ENCODE measurements at places on chromosomes 7 and 10.

GRCh38 chr10:90179696-90180407, 478.5 kb downstream of the KIF20B start:
- no peak for DNase-seq

- no peak for DNase-seq
Measured at GRCh38 chr7:155939350-155939749, 127.1 kb upstream of the SHH start.

DNA sequence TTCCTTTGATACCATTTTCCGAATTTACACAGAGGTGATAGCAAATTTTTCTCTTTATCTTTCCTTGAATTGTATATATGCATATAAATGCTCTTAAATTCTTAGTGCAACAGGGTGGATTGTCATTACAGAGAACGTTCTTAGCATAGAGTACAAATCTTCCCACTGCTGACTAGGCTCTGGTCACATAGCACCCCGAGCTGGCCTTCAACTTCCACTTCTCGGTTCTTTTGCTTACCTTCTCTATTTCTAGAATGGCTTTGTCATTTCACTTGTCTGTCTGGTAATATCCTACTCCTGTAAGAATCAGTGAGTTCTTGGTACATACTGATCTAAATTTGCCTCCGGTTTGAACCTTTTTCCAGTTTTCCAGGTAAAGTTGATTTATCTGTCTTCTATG, 13.4 kb downstream of the ADIRF start:
- no peak for DNase-seq

DNA sequence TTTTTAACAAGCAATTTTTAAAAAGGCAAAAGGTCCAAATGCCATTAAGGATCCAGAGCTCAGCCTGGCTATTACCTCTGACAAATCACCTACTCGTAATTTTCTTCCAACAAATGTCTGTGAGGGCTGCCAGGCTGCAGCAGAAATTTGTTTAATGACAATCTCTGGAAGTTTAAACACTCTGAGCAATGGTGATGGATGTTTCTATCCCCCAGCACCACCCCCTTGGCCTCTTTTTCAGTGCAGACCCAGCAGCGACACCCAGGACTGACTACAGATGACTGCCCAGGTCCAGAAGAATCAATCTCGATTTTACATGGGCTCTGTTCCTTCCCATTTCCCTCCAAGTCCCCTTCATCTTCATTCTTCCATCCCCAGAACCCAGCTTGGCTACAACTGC, 201.4 kb upstream of the AOAH start:
- DNase-seq: no peak

DNA sequence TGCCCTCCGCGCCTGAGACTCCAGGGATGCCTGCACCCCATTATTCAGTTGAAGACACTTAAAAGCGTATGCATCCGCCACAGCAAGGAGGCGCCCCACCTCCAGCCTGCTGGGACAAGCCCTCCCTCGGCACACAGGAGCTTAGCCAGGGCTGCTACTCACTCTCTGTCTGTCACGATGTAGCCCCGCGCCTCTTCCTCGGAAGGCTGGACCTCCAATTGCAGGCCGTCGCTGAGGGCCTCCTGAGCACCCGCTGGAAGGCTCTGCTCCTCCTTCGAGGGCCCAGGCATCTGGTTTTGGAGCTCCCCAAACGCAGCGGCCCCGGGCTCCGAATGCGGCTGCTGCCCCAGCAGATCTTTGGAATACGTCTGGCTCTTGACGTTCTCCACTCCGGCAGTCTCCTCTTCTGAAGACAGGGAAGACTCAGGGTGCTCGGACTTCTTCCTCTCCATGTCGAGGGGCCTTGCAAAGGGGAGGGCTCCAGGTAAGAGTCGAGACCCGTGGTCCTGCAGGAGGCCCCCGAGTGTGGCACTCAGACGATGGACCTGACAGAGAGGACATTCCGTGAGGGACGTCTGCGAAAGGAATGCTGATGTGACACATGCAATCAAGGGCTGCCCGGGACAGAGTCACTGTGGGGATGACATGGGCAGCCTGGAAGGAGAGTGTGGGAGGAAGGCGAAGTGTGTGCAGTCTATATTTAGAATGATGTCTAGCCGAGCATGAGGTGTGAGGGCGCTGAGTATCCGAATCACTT, 453.9 kb downstream of the PTPRN2 start:
- no peak for DNase-seq

GRCh38 chr7:143505838-143506237, 28.2 kb downstream of the TAS2R41 start:
- no peak for DNase-seq

- no peak for DNase-seq
Measured at GRCh38 chr7:26295015-26295414, 3.4 kb downstream of the SNX10 start.

DNA sequence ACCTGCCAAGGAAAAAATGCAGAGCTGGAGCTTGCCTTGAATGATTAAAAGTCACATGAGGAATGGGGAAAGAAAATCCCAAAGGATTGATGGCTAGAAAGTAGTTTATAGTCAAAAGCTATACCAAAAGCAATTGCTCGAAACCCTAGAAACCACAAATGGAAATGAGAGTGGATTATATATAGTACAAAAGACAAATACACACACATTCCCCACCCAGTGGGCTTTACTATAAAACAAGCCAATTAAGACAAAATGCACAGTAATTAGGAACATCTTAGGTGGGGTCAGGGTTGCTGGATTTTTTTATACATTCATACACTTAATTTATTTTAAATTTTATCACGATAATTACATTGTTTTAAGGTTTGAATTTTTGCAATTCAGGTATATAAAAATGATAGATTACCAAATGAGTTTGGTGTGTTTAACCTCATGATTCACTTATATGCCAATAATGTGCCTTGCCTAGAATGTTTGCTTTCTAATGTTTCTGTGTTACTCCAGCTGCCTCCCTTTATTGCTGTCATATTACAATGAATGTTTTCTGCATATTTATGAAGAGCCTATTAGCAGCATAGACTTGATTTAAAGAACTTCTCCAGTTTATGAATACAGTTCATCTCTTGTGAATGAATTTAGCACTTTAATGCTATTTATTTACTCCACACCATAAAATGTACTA, 421.3 kb downstream of the EXOC4 start:
- DNase-seq: no peak

GRCh38 chr7:43283706-43284105, 171.3 kb downstream of the HECW1 start:
- DNase-seq: no peak

- no peak for DNase-seq
Measured at GRCh38 chr10:22271786-22272185, 44.4 kb upstream of the COMMD3 start.

GRCh38 chr7:20343941-20344340, 13.2 kb downstream of the ITGB8 start:
- DNase-seq: peak; percentile 31

DNA sequence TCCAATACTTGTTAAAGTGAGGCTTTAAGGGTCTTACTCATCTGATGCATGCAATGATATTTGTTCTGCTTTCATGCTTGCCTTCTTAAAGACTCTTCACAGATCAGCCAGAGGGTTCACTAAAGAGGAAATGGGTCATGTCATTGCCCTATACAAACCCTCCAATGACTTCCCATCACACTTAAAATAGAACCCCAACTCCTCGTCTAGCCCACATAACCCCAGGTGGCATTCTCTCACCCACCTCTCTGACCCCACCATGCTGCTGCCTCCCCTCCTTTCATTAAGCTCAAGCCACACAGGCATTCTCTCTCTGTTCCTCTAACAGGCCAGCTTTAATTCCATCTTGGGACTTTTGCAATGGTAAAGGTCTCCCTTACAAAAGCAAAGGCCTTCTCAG, 253.6 kb downstream of the GRID1 start:
- DNase-seq: no peak

Measured in hematopoietic multipotent progenitor cell treated with erythropoietin and hydrocortisone succinate and interleukin-3 and kit ligand, for 4 days (in vitro differentiated cells).